ENCODE measurements at places on chromosomes 5 and 9.

DNA sequence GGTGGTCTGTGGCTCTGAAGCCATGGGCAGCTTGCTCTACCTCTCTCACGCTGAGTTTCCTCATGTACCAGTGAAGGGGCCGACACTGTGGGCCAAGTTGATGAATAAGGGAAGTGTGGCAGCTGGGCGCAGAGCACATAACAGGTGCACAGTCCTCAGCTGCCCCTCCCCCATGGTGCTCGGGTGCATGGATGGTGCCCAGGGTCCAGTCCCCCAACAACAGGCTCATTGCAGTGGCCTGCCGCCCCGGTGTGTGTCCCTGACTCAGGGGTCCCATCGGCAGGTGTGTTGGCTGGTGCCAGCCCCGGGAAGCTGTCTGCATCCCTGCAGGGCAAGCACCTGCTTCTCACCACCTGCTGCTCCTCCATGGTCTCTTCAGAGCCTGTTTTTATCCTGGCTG, 36.6 kb downstream of the COL5A1 start:
- DNase-seq = no peak

GRCh38 chr9:70761139-70761670, 346.7 kb upstream of the KLF9 start:
- no peak for DNase-seq

- DNase-seq = no peak
Observed at GRCh38 chr5:135488727-135489465, 36.7 kb upstream of the TIFAB start.

GRCh38 chr9:110452227-110452801, 114.7 kb upstream of the TXNDC8 start:
- DNase-seq = no peak

GRCh38 chr9:133982971-133983720, 9.0 kb downstream of the VAV2 start:
- DNase-seq = no peak
